ENCODE measurements at places on chromosomes 3 and 15.

DNA sequence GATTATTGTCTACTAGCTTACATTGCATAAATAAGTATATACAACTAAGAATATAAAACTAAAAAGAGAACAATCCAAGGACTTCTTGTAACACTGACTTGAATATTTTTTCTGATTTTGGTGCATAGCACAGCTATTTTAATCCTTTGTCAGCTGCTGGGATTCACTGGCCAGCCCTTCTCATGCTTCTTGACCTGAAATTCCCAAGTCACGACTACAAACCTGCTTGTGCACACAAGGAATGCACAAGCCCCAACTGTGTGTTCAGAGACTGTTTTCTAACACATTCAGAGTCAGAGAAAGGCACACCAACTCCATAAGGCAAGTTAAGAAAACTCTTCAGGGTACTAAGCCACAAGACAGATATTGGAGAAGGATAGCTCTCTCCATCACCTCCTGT, 80.9 kb downstream of the TNIK start:
- no peak for DNase-seq

DNA sequence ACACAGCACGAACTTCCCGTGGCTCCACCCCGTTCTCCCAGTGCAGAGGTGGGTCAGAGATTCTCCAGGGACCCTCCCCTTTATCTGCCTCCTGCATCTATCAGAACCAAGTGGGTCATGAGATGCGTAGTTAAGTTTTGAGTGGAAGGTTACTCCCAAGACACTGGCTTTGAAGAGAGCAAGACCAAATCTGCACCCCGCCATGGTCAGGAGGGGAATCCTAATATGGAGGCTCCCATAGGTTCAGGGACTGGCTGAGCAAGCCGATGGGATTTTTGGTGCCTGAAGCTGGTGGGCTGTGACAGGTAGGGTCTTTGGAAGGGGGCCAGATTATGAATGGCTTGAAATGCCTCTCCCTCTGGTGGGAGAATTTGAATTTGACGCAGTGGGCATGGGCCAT, 207.0 kb upstream of the NR2E3 start:
- no peak for DNase-seq

DNA sequence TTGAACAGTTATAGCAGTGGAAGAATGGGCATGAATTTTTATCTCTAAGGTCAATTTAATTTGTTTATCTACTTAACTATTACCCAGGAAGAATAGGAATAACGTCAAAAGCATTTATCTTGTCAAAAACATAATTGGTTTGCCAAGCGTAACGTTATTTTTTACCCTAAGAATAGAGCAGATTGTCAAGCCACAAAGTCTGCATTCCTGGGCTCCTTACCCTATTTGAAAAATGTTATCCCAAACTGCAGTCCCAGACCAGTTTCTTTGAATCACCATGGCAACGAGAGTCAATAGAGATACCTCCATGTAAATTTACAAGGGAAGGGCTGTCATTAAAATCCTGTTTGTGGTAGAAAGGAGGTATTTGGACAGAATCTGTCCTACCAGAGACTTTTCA, 61.1 kb downstream of the CPNE4 start:
- no peak for DNase-seq

GRCh38 chr3:114498539-114499370, 204.9 kb downstream of the TIGIT start:
- DNase-seq, result no peak

GRCh38 chr3:122928396-122929187, 99.0 kb downstream of the SEMA5B start:
- DNase-seq, result no peak

Data from T-helper 2 cell (primary cell).